ENCODE measurements at places on chromosomes 3 and 15. TPM values are rescaled to one million over a fixed set of nuclear protein-coding genes. Genes with fewer than 3 reads are reported as not detected.

- DNase-seq: no peak
- H3K36me3 ChIP-seq: no peaks in the 10 kb centered on the region
- H3K4me1 ChIP-seq: no peaks in the 10 kb centered on the region
- no peaks in the 10 kb centered on the region for H3K27me3 ChIP-seq
- H3K4me3 ChIP-seq: no peak overlapping the region
- H3K27ac ChIP-seq: no peak overlapping the region
These were observed 7.2 kb downstream of the APBA2 start for GRCh38 chr15:28892789-28893610.

GRCh38 chr15:80898040-80898439, 91.6 kb downstream of the MESD start:
- H3K27ac ChIP-seq: no peak overlapping the region
- H3K4me3 ChIP-seq: no peak overlapping the region

DNA sequence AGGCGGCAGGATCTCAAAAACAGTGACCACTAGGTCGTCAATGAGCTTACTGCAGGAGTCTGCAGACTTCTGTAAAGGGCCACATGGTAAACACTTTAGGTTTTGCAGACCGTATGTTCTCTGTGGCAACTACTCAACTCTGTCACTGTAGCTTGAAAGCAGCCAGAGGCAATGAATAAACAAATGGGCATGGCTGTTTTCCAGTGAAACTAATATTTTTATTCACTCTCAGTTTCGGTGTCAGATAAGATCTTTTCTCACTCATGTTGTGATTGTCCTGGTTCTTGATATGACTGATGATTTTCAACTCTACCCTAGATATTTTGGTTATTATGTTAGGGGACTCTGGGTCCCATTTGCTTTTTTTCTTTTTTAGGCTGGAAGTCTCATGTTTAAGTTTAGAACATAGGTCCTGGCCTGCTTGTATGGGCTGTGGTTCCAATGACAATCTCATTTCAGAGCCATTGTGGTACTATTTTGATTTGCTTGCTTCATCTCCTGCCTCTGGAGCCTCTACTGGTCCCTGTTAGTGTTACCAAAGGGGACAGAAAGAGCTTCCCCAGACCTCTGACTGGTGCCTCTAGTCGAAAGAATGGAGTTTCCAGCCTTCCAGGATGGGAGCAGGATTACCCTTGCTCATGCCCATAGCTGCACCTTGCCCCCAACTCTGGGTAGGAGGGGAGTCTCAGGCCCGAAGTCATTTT, 222.0 kb downstream of the STT3B start:
- no peak for DNase-seq
- no peaks in the 10 kb centered on the region for H3K4me1 ChIP-seq
- H3K27me3 ChIP-seq: no peaks in the 10 kb centered on the region

DNA sequence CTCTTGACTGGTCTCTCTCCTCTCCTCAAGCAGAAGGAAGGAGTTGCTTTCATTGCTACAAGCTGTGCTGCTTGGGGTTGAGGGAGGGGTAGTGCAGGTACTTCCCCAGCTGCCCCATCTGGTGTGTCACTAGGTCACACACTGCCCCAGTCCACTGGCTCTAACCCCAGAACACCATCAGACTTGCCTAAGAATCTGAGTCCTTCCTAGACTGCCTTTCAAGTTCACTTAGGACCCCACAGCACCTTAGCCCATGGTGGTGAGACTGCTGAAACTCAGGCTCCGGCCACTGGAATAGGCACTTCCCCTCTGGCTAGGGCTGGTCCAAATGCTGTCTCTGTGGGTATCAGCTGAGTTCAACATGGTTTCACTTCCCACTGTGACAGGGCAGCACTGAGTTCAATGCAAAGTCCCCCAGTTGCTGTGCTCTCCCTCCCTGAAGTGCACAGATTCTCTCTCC, 279.7 kb upstream of the GOLGA6L4 start:
- no peaks in the 10 kb centered on the region for H3K4me1 ChIP-seq
- no peak overlapping the region for H3K4me3 ChIP-seq
- no peak for DNase-seq
- H3K36me3 ChIP-seq: no peaks in the 10 kb centered on the region
- no peak overlapping the region for H3K27ac ChIP-seq

- H3K4me1 ChIP-seq: no peaks in the 10 kb centered on the region
- H3K36me3 ChIP-seq: no peaks in the 10 kb centered on the region
- H3K27me3 ChIP-seq: no peaks in the 10 kb centered on the region
- no peak overlapping the region for H3K4me3 ChIP-seq
- DNase-seq: no peak
These were observed 1006.6 kb downstream of the NAALADL2 start for GRCh38 chr3:175865724-175866123.

GRCh38 chr3:179446501-179446900, 4.8 kb downstream of the GNB4 start:
- DNase-seq: no peak
- no peaks in the 10 kb centered on the region for H3K36me3 ChIP-seq
- H3K27me3 ChIP-seq: no peaks in the 10 kb centered on the region
- H3K27ac ChIP-seq: peak overlapping the region; percentile 3
- H3K4me1 ChIP-seq: no peaks in the 10 kb centered on the region

DNA sequence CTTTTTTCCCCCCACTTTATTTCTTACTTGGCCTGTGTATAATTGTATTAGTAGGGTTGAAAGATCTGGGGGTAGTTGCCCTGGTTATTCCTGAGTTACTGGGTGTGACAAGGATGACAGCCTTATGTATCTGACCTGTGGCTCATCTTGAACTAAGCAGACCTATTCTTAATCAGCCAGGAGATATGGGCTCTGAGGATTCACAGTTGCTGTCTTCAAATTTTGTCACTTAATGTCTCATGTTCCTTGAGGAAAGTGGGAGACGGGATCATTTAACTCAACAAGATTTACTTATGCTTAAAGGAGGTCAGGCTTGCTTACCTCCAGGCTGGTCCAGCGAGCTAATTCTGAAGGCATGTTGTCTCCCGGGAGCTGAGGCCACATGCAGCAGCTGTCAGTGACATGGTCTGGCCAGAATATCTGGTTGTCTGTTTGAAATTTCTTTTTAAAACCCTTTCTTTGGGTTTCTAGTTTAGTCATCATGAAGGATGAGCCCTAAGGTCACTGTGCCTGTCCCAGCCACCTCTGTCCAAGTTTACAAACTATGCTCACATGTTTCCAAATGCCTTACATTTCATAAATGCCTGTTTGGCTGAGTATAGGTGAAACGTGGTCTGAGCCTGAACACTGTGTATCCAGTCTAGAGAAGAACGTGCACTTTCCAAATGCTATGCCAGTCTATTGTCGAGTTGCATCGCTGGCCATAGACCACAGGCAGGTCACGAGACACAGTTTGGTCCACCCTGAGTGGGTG, 26.8 kb downstream of the LRTM1 start:
- H3K4me1 ChIP-seq: no peaks in the 10 kb centered on the region
- H3K27me3 ChIP-seq: no peaks in the 10 kb centered on the region
- DNase-seq: no peak
- no peak overlapping the region for H3K27ac ChIP-seq

DNA sequence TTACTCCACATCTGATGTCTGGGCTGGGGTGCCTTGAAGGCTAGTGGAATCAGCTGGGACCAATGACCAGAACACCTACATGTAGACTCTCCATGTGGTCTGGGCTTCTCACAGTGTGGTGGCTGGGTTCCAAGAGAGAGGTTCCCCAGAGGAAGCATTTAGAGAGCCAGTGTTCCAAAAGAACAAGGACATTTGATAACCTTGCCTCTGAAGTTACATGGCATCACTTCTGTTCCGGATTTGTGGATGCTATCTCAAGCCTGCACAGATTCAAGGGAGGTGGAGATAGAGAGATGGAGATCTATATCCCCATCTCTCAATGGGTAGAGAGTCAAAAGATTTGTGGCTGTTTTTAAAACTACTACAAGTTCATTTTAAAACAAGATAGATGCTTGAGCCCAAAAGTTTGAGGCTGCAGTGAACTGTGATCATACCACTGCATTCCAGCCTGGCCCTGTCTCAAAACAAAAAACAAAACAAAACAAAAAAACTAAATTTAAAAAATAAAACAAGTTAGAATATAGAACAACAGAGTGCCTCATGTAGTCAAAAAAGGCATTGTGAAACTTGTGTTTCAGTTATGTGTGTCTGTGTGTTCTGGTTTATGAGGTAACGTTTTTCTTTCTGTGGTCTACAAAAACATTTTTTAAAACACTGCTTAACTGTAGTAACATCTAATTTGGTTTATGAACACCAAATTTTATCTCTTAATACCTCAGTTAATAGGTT, 44.8 kb downstream of the PDE8A start:
- no peak overlapping the region for H3K27ac ChIP-seq
- H3K4me1 ChIP-seq: peaks cover 62% of the 10 kb centered on the region
- no peaks in the 10 kb centered on the region for H3K36me3 ChIP-seq

DNA sequence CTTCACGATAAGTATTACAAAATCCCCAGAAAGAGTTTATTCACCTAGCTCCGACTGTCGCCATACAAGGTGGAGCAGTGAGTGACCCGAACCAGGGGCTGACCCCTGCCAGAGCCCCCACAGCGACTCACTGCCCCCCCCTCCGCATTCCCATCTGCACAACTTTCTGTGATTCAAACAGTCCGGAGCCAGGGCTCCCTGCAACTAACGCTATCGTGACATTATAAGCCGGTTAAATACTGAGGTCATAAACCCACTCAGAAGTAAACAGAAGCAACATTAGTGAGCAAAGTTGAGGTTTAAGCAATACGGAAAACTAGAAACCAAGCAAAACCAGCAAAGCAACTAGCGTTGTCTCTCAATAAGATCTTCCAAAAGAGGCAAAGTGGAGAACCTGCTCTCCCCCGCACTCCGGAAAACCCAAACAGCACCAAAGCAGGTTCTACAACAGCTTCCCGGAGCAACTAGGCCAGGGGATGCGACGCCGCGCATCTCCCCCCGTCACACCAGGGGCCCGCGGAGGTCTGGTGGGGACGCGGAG, 642 bp downstream of the SCAP start:
- no peaks in the 10 kb centered on the region for H3K36me3 ChIP-seq
- no peaks in the 10 kb centered on the region for H3K4me1 ChIP-seq
- H3K27me3 ChIP-seq: no peaks in the 10 kb centered on the region
- peak overlapping the region; percentile 19 for H3K27ac ChIP-seq

GRCh38 chr3:108820586-108820985, 2.0 kb upstream of the TRAT1 start:
- no peaks in the 10 kb centered on the region for H3K36me3 ChIP-seq
- no peaks in the 10 kb centered on the region for H3K4me1 ChIP-seq
- H3K27ac ChIP-seq: no peak overlapping the region
- DNase-seq: no peak
- no peak overlapping the region for H3K4me3 ChIP-seq

- no peaks in the 10 kb centered on the region for H3K36me3 ChIP-seq
- no peaks in the 10 kb centered on the region for H3K4me1 ChIP-seq
These were observed 430.7 kb upstream of the CBLB start for GRCh38 chr3:106299300-106300098.

GRCh38 chr3:152192050-152192449, 76.7 kb upstream of the MBNL1 start:
- H3K4me3 ChIP-seq: no peak overlapping the region
- H3K27me3 ChIP-seq: no peaks in the 10 kb centered on the region
- peaks cover 10% of the 10 kb centered on the region for H3K4me1 ChIP-seq

DNA sequence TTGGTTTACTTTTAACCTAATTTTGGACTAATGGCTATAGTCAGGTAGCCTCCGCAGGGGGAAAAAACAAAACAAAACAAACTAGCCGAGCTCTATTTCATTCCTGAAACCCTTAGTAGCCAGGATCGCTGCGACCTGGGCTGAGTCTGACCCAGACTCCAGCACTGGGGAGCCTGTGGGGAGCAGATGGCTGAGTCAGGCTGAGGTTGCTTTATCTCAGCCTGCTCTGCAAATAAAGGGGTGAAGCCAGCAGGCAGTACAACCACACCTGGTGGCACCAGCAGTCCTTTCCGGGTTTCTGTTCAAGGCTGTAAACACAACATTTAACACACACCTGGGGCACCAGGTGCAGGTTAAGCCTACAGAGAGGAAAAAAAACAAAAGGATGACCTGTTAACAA, 27.3 kb downstream of the ABHD2 start:
- no peak overlapping the region for H3K4me3 ChIP-seq
- H3K27ac ChIP-seq: peak overlapping the region; percentile 72
- no peak for DNase-seq
- H3K36me3 ChIP-seq: peaks cover 9% of the 10 kb centered on the region

The PTX3 gene
- 10.4 TPM for total RNA-seq

GRCh38 chr3:133955892-133956291, 60.2 kb upstream of the RAB6B start:
- H3K27me3 ChIP-seq: no peaks in the 10 kb centered on the region
- no peaks in the 10 kb centered on the region for H3K4me1 ChIP-seq
- no peak overlapping the region for H3K4me3 ChIP-seq
- H3K36me3 ChIP-seq: no peaks in the 10 kb centered on the region
- H3K27ac ChIP-seq: no peak overlapping the region
- DNase-seq: no peak

- H3K27me3 ChIP-seq: no peaks in the 10 kb centered on the region
- no peaks in the 10 kb centered on the region for H3K4me1 ChIP-seq
- DNase-seq: no peak
- H3K27ac ChIP-seq: no peak overlapping the region
- no peak overlapping the region for H3K4me3 ChIP-seq
These were observed 110.0 kb downstream of the KCNAB1 start for GRCh38 chr3:156230278-156230900.

DNA sequence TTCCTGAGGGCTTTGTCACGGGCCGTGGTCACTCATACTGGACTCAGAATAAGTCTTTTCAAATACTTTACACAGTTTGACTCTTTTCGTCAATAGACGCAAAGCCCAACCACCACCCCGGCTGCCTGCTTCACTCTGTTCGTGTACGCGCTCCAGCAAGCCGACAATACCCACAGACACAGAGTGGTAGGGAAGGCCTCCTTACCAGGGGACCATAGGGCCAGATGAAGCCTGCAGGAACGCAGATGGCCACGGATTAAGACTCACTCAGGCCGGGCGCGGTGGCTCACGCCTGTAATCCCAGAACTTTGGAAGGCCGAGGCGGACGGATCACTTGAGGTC, 29.7 kb downstream of the EFCAB12 start:
- no peaks in the 10 kb centered on the region for H3K36me3 ChIP-seq
- H3K4me3 ChIP-seq: peak overlapping the region; percentile 69
- H3K4me1 ChIP-seq: peaks cover 13% of the 10 kb centered on the region
- H3K27ac ChIP-seq: peak overlapping the region; percentile 93
- H3K27me3 ChIP-seq: no peaks in the 10 kb centered on the region
- DNase-seq: no peak

DNA sequence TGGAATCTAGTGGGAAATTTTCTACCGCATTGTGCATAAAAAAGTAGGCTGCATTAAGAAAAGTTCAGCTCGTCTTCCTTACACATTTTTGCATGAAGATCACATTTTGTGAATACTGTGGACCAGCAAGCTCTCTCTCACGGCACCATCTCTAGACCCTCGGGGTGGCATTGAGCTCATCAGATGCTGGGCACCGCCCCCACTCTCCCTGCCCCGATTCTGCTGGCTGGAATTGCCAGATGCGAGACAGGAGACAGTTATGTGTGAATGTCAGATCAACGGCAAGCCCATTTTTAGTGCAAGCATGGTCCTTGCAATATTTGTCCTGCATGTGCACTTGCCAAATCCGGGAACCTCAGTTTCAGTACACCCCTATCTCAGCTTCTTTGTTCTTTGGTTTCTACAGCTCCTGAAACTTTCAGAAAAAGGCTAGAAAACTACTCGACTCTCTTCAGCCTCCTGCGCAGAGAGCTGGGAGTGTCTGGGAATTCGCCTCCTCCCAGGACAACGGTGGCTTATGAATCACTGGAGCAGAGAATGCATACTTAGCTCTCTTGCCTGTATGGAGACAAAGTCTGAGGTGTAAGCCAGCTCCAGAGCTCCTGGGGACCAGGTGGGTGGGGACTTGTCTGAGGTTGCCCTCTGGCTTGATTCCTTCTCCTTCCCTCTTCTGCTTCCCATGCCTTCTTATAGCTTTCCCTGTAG, 285.2 kb upstream of the ATP10A start:
- no peaks in the 10 kb centered on the region for H3K27me3 ChIP-seq
- no peak for DNase-seq
- H3K36me3 ChIP-seq: no peaks in the 10 kb centered on the region
- H3K4me1 ChIP-seq: no peaks in the 10 kb centered on the region
- H3K4me3 ChIP-seq: no peak overlapping the region

The PRC1 gene
- total RNA-seq: 12.1 TPM
